ENCODE measurements at places on chromosomes 3 and 15.

DNA sequence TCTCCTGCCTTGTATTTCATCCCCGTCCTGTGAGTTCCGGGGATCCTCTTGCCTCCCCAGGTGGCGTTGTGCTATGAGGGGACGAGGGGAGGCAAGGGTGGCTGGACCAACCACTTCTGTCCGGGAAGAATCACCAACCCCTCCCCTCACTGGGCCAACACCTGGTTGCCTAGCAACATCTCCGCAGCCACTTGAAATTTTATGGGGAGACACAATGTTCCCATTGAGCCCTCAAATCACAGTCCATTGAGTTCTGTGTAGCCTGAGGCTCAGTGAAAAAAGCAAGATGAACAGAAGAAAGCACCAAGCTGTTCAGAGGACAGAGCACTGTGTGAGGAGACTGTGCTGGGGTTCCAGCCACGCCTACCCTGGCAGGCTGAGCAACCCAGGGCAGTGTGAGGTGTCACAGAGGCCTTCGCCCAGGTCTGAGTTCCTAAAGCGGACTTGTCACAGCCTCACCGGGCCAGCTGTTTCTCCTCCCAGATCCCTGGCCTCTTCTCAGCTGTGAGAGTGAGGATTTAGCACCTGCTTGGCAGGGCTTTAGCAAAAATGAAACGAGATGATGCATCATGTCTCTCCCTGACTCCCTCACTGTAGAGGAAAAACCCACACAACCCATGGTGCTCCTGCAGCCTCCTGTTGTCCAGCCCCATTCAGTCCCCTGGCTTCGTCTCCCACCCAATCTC lies 76.8 kb downstream of the ATP2B2 start:
- DNase-seq, result no peak

DNA sequence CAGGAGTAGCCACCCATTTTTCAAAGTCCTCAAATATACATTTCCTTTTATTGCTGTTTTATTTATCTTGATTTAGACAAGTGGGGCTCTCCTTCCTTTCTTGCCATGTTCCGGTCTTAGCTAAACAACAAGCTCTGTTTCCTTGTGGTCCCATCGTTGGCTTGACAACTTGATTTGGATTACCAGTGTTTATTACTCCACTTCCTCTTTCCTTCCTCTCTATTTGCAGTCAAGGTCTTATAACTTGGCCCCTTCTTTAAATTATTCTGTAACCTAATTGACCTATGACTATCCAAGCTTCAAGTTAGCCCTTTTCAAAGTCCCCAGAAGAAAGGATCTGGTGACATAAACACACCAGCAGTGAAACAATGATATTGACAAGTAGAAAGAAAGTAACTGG lies 130.6 kb upstream of the STT3B start:
- no peak for DNase-seq

DNA sequence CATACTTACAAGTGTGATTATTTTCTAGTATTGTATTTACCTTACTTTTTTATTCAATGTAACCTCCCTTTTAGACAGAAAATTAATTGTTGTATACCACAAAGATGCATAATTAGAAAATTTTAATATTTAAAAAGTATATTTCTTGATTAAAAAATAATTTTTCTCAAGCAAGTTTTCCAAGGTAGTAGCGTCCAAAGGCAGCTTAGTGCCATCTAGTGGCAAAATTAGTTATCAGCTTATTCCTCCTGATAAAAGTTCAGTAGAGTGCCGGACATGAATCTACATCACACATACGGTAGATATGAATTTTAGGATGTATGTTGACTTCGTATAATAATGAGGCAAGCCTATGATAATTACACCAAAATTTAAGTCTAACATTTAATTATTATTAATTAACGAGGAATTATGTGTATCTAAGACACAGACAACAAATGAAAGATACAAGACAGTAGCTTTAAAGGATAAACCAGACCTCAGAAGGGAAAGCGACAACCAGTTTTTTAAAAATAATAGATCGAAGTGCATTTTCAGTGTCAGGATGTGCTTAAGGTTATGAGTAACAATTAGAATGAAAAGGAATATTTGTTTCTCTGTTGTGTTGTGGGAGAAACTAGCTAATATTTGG lies 405.9 kb downstream of the ROBO1 start:
- DNase-seq, result no peak

GRCh38 chr3:189637750-189638149 lies 6.6 kb downstream of the TP63 start:
- DNase-seq, result no peak

DNA sequence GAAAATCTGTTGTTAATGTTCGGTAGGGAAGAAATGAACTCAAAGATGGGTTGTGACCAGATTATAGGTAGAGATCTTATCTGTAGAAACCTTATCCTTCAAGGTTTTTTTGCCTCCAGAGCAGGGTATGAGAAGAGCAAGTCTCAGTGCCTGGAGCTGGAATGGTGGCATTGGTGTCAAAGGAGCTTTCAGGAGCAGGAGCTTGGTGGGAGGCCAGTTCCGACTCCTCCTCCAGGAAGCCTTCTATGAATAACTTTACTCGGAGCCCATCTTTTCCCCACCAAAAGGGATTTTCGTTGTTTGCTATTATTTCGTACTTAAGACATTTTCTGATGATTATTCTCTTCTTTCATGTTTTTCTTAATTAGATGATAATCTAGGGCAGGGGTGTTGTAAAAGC lies 91.8 kb downstream of the GHSR start:
- no peak for DNase-seq

- no peak for DNase-seq
Measured at GRCh38 chr15:92954578-92954977, 54.5 kb downstream of the CHD2 start.

DNA sequence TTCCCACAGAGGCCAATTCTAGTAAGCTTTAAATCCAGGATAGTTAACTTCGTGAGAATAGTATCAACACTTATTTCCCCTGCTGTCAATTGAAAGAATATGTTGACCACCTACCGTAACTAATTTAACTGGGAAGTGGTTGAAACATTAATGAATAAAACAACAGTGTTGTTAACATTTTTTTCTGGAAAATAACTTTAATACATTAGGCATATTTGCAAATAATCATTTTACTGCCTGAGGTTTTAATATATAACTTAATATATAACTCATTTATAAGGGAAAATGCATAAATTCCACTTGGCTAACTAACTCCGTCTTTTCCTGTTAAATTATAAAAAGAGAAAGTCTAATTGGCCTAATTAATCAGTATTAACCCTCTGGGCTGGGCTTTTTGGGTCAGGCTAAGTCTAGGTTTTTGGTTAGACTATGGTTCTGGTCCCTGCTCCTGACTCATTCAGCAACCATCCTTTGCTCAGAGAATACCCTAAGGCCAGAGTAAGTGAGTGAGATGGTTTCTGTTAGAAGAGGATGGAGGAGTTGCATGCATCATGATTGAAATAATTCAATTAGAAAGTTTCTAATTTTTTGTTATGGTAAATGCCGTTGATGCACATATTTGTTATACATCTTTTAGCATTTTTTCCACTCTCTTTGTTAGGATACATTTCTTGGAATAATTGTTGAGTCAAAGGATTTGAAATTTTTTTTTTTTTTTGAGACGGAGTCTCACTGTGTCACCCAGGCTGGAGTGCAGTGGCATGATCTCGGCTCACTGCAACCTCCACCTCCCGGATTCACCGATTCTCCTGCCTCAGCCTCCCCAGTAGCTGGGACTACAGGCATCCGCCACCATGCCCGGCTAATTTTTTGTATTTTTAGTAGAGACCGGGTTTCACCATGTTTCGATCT lies 10.8 kb upstream of the SKIL start:
- DNase-seq, result no peak

GRCh38 chr15:96334705-96335410 lies 4.4 kb downstream of the NR2F2 start:
- DNase-seq, result no peak

- no peak for DNase-seq
Measured at GRCh38 chr3:96236522-96236921, 577.9 kb upstream of the EPHA6 start.

- DNase-seq, result no peak
Measured at GRCh38 chr3:33124638-33125037, 10.8 kb downstream of the CRTAP start.

- DNase-seq, result no peak
Measured at GRCh38 chr3:134020135-134020680, 9.5 kb downstream of the SLCO2A1 start.

DNA sequence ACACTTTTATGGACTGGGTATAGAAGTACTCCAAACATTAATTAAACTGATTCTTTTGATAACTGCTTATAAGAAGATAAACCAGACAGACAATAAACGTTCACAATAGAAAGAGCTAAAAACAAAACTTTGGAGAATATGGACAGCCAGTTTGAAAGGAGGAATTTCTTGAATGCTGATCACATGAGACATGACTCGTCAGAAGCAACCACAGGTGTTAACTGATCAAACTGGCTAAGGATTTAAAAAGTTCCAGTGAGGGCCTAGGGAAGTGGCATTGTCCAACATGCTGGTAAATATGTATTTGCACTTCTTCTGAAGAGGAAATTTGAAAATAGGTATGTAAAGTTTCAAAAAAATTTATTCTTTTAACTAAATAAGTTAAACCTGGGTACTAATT lies 29.4 kb upstream of the AP3B2 start:
- DNase-seq, result no peak

DNA sequence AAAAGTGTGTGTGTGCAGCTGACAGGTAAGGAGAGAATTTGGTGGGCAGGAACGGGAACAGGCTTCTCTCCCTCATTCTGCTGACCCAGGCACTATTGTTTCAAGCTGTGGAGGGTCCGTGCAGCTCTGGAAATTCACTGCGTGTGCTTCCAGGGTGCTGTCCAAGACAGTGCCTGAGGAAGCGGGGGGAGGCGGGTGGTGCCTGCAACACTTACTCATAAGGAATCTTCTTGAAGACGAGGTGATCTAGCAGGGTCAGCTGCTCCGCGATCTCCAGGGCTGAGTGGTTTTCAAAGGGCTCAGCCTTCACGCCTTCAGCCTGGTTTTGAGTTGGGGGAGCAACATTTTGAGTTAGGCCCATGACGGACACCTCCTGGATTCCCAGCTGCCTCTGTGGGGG lies 46.6 kb upstream of the CTSH start:
- DNase-seq, result no peak

DNA sequence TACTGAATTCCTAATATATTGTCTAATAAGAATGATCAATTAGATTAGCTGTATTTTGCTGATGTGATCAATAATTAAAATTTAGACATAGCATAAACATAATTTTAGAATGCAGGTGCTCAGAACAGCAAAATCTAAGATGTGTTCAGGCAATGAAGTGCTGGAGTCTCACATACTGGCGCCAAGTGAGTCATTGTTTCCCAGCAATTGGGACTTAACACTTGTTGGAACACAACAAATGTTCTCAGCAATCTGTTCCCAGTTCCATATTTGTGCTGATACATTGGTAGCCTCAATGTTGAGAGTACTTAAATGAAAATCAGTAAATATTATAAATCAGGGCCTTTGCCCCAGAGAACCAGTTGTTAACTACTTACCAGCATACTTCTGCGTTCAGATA lies 619.0 kb downstream of the ROBO1 start:
- DNase-seq, result no peak

- DNase-seq, result no peak
Measured at GRCh38 chr15:51755790-51756189, 4.4 kb downstream of the TMOD2 start.

DNA sequence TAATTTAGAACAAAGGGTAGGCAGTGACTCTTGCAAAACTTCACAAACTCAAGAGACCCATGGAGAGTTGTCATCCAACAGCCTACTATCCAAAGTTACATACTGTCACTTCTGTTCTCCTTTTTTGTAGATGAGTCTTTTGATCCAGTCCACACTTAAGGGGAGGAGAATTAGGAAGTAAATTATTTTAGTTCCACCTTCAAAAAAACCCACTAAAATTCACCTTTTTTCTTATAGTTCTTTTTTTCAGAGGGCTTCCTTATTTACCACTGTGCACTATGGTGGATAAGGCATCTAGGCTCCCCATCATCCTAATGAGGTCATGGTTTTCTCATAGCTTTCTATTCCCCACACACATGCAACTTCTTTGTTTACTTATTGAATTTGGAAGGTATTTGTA lies 8.6 kb upstream of the TCAIM start:
- DNase-seq, result no peak

DNA sequence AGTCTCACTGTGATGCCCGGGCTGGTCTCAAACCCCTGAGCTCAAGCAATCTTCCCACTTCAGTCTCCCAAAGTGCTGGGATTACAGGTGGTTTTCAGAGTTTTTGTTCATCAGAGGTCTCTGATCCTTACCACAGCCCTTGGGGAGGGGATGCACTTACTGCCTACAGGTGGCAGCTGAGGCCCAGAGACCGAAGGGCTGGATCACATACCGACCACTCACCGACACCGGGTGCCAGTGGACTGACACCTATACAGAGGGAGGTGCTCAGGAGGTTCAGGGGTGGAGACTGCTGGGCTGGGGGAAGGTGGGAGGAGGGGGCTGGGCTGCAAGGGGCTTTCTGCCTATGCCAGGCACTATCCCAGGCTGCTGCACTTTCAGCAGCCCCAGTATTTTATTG lies 19.5 kb downstream of the DUSP7 start:
- DNase-seq, result no peak

DNA sequence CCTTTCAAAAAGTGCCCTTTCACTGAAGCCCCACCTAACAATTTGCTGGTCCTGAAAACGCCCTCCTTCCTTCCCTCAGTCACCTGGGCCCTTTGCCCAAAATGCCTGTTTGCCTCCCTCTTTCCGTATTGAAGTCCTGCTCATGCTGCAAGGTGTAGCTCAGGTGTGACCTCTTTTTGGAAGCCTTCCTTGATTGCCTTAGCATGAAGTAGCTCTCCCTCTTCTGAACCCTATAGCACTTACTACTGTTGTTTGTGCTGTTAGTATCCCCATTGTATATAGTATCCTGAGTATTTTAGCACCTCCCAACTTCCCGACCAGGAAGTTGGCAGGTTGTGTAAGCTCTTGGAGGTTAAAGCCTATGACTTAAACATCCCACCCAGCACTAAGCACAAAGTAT lies 1.7 kb downstream of the PLS1 start:
- no peak for DNase-seq

DNA sequence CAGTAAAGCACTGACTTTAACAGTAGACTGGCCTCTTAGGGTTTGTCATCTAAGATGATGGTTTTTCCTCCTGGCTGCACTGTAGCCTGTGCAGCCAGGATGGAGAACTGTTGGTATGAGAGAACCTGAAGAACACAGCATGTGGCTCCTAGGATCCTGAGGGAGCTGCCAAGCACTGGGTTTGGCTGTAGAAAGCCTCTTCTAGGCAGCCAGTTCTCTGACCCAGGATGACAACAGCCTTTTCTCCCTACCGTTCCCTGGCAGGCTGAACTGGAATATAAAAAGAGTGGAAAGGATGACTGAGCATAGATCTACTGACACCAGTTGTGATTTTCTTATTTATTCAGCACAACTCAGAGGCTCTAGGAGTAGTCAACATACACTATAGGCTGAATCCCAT lies 34.3 kb upstream of the MANF start:
- no peak for DNase-seq

DNA sequence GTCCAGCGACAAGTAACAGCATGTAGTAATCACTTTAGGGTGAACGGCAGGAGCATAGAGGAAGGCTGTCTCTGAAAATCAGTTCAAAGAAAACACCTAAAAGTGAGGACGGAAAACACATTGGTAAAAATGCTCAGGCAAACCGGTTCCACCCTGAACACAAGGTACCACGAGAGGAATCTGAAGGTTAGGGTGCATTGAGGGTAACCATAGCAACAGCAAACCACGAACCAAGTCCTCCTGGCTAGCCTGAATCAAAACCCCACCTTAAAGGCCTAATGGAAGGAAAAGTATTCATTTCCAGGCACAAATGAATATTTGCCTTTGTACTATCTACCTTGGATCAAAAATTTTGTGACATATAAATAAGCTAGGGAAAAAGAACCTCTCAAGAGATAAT lies 315.0 kb downstream of the OCA2 start:
- DNase-seq, result no peak

Data from stimulated activated CD4-positive, alpha-beta T cell treated with anti-CD3 and anti-CD28 coated beads, Interleukin-4, amount 100 ng/mL, for 4 hours (primary cell).